A549 treated with Hydrocortisone at 1 μM for 4 hours (cell line): ENCODE measurements at places on chromosomes 1 and 21. TPM values are rescaled to one million over a fixed set of nuclear protein-coding genes. Genes with fewer than 3 reads are reported as not detected.

Gene NT5C1A
- total RNA-seq = not detected in 5 replicates

Gene CFAP141
- 0.40 TPM in 1 of 5 replicates, not detected in the others for total RNA-seq

Gene USP21
- total RNA-seq = 19.7 to 23.1 TPM (median 21.3 TPM) in 5 replicates

Gene KCNA10
- not detected in 5 replicates for total RNA-seq

Gene SLC45A3
- total RNA-seq = 4.5 to 5.6 TPM (median 5.5 TPM) in 5 replicates

Gene TMEM51
- total RNA-seq = 27.4 to 30.8 TPM (median 29.9 TPM) in 5 replicates

Gene C1QTNF12
- 0.97 to 2.3 TPM (median 1.3 TPM) in 5 replicates for total RNA-seq

Gene ANKRD34A
- total RNA-seq = 0.18 to 0.53 TPM (median 0.27 TPM) in 5 replicates

Gene BARHL2
- total RNA-seq = not detected in 5 replicates

Gene IVL
- 0.07 to 0.09 TPM (median 0.08 TPM) in 3 of 5 replicates, not detected in the others for total RNA-seq

Gene GTF2B
- 22.9 to 28.6 TPM (median 24.9 TPM) in 5 replicates for total RNA-seq

Gene JAM2
- not detected in 5 replicates for total RNA-seq

Gene PPM1J
- 0.86 to 1.2 TPM (median 0.99 TPM) in 5 replicates for total RNA-seq

Gene TACSTD2
- not detected in 5 replicates for total RNA-seq

Gene ADAMTS1
- 0.02 to 0.59 TPM (median 0.08 TPM) in 5 replicates for total RNA-seq

Gene HES2
- 3.8 to 5.5 TPM (median 4.9 TPM) in 5 replicates for total RNA-seq

Gene DNASE2B
- total RNA-seq = not detected in 5 replicates

Gene ATP1A2
- total RNA-seq = 0.06 to 0.20 TPM (median 0.09 TPM) in 5 replicates

Gene MASP2
- total RNA-seq = 0.07 to 0.30 TPM (median 0.15 TPM) in 5 replicates

Gene CLDN8
- total RNA-seq = not detected in 5 replicates

Gene ABCG1
- 1.8 to 2.9 TPM (median 2.6 TPM) in 5 replicates for total RNA-seq

Gene PIK3R3
- 1.3 to 1.9 TPM (median 1.4 TPM) in 5 replicates for total RNA-seq

Gene GNG5
- 161 to 201 TPM (median 196 TPM) in 5 replicates for total RNA-seq

Gene KCNAB2
- 6.6 to 9.1 TPM (median 7.2 TPM) in 5 replicates for total RNA-seq

Gene PTGFR
- total RNA-seq = not detected in 5 replicates

Gene DSCAM
- total RNA-seq = not detected in 5 replicates

Gene HAPLN2
- 0.14 to 0.47 TPM (median 0.20 TPM) in 5 replicates for total RNA-seq

Gene PRR9
- total RNA-seq = not detected in 5 replicates

Gene GJA9
- 0.07 TPM in 1 of 5 replicates, not detected in the others for total RNA-seq

Gene DRAM2
- 19.2 to 21.8 TPM (median 20.4 TPM) in 5 replicates for total RNA-seq

Gene TARS2
- 21.1 to 25.0 TPM (median 23.1 TPM) in 5 replicates for total RNA-seq

Gene CXADR
- total RNA-seq = 7.4 to 15.2 TPM (median 11.2 TPM) in 5 replicates

Gene CHI3L1
- total RNA-seq = not detected in 5 replicates

Gene RSPH1
- total RNA-seq = 0.63 to 0.93 TPM (median 0.84 TPM) in 5 replicates

Gene SPRR2G
- not detected in 5 replicates for total RNA-seq

Gene HSPA6
- total RNA-seq = 1.4 to 7.1 TPM (median 1.8 TPM) in 5 replicates

Gene OR2T5
- not detected in 5 replicates for total RNA-seq

Gene LDLRAD1
- total RNA-seq = not detected in 5 replicates
